ENCODE measurements at places on chromosomes 3 and 15.

DNA sequence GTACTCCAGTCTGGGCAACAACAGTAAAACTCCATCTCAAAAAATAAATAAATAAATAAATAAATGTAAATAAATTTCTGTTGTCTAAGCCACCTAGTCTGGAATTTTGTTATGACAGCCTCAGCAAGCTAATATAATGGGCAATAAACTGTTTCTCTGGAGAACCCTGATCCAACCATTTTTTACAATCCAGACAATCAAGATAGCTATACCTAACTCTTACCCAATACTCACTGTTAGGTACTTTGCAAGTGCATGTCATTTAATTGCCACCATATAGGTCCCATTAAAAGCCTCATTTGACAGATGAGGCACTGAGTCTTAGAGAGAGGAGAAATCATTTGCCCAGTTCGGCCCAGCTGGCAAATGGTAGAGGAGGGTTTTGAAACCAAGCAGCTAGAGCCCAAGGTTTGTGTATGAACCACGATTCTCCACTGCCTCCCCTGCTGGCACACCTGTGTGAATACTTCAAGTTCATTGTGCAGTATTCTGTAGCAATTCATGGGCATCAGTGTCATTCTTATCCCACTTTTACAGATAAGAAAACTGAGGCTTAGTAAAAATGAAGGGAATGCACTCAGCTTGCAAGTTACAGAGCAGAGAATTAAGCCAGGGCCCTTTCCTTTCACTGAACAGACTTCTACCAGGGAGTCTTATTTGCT, 107.0 kb upstream of the UBE2E1 start:
- no peak for DNase-seq

DNA sequence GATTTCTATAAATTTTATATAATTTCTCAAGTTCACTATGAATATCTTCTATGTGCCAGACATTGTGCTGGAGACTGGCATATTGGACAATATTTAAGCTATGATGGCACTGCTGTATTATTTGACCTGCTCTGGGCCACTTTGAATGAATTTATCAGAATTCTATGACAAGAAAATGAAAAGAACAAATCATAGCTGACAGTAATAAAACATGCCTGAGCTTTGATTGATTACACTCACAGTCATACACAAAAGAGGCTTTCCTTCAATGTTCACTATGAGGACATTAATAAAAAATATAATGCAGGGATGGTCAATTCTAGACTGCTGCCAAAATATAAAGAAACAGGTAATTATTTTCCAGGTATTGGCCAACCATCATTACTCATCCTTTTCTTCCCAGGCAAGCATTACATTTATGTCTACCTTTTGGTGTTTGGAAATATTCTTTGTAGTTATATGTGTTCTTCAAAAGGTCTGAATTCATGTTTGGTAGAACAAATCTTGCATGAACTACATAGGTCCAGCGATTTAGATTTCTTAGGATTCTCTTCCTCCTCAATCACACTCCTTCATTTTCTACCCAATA, 81.0 kb upstream of the ALCAM start:
- no peak for DNase-seq

DNA sequence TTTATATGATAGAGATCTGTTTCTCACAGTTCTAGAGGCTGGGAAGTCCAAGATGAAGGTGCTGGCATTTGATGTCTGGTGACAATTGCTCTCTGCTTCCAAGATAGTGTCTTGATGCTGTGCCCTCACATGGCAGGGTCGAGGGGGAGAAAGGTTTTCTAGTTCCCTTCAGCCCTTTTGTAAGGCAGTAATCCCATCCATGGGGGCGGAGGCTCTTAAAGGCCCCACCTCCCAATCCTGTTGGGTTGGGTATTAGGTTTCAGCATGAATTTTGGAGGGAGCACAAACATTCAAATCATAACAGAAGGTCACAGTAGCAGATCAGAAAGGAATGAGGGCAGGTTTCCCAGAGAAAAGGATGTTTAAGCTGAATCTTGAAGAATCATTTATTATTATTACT, 601.7 kb upstream of the ZNF717 start:
- no peak for DNase-seq

GRCh38 chr15:94272251-94272898, 41.0 kb downstream of the MCTP2 start:
- no peak for DNase-seq

- peak; percentile 44 for DNase-seq
Observed at GRCh38 chr15:50854601-50855490, 53.6 kb upstream of the AP4E1 start.

GRCh38 chr15:94002041-94002440, 229.3 kb upstream of the MCTP2 start:
- DNase-seq, result no peak

DNA sequence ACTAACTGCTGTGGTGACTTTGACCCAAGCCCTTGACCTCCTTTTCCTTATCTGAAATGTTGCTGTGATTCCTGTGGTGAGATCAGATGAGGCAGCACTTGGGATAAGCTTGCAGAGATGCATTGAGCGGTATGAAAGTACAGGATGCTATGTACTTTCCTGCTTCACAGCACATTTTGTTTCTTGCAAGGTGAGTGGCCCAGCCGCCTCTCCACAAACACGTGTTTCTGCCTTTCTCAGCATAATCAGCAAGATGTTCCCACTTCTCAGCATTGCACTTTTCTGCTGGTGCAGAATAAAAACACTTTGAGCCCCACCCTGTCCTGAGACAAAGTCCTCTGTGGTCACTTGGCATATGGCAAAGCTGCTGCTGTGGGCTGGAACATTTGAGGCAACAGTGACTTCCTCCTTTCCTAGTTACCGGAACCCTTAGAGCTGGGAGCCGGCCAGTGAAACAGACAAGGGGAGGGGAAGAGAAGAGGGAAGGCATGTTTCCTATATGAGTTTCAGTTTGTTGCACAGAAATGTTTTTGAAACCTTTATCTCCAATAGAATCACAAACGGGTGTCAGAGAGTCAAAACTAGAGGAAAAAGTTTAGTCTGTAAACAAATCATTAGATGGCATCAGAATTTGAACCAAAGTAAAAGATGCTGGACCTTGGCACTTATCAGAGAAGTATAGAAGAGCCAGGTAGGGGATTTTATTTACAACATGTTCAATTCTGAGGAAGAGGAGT, 5.0 kb downstream of the NUDT16 start:
- DNase-seq, result no peak

- no peak for DNase-seq
Observed at GRCh38 chr15:42182961-42183360, 25.1 kb downstream of the VPS39 start.

- no peak for DNase-seq
Observed at GRCh38 chr15:90675464-90675863, 41.7 kb upstream of the BLM start.

Measured in germinal center (tissue), 1 donor.